ENCODE measurements at places on chromosomes 12 and 14.

DNA sequence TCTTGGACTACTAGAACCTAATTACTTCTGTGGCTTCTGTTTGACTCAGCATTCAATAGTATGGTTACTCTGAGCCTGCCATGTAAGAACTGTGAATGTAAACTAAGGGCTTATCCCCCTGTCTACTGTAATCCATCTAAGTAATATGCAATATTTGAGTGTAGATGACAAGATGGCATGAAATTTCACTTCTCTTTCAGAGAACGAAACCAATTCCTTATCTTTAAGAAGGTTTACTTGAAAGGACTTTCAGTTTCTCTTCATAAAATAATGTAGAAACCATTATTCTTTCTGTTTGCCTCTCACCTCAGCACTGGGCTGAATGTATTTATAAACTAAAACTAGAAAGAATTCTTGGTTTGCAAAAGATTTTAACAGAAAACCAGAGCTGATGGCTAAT is 60.4 kb upstream of the ARID2 start:
- DNase-seq = no peak

DNA sequence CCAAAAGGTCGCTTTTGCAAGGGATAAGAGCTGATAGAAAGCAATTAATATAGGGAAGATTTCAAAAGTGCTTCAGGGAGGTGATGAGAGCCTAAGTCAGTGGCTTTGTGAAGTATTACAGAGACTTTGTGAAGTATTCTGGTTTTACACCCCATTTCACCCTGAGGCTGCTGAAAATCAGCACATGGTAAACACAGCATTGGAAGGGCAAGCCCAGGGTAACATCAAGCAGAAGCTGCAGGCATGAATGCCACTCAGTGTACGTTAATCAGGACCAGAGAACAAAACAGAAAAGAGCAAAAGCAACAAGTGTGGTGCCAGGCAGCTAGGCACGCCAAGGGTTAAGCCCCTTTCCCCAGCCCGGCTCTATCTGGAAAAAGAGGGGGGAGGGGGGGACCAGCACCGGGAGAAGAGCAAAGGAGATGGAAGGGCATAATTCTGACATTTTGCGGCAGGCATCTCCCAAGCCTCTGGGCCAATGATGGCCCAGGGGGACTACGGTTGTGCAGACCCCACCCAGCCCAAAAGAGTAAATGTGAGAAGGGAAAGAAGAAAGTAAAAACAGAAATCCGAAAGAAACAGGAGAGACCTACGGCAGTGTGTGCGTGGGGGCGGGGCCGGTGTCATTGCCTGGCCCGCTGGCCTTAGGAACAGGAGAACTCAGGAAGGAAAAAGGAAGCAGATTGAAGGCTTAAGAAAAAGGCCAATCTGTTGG is 58.9 kb downstream of the DHRS2 start:
- peak; percentile 8 for DNase-seq

DNA sequence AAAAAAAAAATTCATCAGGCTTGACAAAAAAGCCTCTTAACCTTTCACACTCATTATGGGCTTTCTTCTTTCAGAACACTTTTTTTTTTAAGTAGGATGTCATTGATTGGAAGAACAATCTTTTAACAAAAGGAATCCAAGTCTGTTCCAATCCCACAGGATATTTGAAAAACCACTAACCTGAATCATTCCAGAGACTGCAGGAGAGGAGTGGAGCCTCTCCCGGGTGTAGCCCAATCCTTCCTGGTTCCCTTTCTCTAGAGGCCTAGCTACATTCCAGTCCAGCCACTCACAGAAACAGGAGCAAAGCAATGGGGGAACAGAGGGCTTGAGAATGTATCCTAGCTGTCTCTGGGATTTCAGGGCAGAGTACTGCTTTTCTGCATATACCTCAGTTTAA is 4.3 kb downstream of the MFAP5 start:
- no peak for DNase-seq

GRCh38 chr12:1836854-1837421 is 16.6 kb downstream of the LRTM2 start:
- DNase-seq = no peak

- no peak for DNase-seq
These were observed 103.6 kb downstream of the DAAM1 start for GRCh38 chr14:59292028-59292427.

- DNase-seq = peak; percentile 60
These were observed at the start of gene HIP1R for GRCh38 chr12:122834921-122835749. Gene HIP1R (plus strand): TSS chr12:122835457. CDS start chr12:122835551, 94 bp downstream.

DNA sequence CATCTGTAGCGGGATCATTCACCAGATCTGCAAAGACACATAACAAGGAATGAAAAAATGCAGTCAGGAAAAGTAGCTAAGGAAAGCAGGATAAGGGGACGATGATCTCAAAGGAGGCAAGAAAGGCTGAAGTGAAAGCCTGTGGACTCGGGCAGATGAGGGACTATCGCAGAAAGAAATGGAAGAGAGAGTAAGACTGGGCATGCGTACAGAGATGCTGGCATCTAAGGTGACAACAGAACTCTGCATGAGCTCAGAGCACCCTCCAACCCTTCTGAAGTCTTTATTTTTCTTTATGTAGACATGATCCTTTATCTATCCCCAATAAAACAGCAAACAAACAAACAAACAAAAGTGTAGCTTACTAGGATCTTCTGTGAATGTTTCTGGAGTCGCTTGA is 7.2 kb downstream of the MFAP5 start:
- no peak for DNase-seq

DNA sequence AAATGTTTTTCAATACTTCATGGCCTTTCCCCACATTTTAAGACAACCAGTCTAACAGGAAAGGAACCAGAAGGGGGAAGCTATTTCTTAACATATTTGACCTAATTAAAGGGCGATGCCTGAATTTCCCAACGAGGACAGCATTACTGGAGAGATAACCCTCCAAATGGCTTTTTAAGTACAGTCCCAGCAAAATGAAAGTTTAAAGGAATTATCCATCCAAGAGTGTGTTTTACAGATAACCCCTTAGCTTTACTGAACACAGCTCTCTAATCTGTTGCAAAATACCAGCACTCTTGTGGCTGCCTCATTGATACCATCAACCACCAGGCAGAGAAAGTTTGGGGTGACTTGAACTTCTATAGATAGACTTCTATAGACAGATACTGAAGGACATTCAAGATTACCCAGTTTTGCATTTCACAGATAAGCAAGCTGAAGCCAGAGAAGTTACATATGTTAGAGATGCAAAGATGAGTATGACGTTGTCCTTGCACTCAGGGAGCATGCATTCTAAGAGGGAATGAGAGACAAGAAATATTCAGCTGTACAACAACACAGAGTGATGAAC is 41.3 kb upstream of the DUSP6 start:
- DNase-seq = no peak

DNA sequence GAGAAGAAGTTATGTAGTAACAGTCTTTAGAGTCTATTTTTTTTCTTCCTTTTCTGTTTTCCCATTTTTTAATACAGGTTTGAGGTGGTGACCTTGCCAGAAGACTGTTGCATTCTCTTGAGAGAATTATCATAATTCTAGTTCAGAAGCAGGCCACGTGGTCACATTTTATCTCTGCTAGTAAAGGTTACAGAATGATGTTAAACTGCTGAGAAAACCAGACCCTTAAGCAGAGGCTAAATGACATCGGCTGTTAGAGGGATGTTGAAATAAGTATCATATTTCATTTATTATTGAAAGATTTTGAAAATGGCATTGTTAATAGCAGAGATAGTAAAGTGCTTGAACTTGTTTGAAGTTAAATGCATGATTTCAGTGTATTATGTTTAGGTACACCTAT is 49.2 kb downstream of the BRMS1L start:
- DNase-seq = no peak

- no peak for DNase-seq
These were observed 583 bp downstream of the DNAH10 start for GRCh38 chr12:123762715-123763052.

DNA sequence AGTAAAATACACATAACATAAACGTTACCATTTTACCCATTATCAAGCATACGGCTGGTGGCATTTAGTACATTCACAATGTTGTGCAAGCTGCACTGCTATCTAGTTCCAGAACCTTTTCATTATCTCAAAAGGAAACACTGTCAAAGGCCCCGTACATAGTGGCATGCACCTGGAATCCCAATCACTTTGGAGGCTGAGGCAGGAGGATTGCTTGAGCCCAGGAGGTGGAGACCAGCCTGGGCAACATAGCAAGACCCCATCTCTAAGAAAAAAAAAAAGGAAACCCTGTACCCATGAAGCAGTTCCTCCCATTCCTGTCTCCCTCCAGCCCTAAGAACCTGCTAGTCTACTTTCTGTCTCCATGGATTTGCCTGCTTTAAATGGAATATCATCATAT is 7.4 kb upstream of the HVCN1 start:
- DNase-seq = no peak

GRCh38 chr12:3117591-3118015 is 40.4 kb downstream of the TSPAN9 start:
- no peak for DNase-seq

GRCh38 chr12:19850346-19851065 is 411.2 kb downstream of the AEBP2 start:
- no peak for DNase-seq

GRCh38 chr12:27922531-27923139 is 49.9 kb downstream of the PTHLH start:
- no peak for DNase-seq

GRCh38 chr12:114430306-114430705 is 24.4 kb upstream of the TBX5 start:
- no peak for DNase-seq

- no peak for DNase-seq
These were observed 199.6 kb upstream of the OTX2 start for GRCh38 chr14:57009585-57010515.

- DNase-seq = no peak
These were observed 3.3 kb upstream of the TTC9 start for GRCh38 chr14:70638416-70638815.

DNA sequence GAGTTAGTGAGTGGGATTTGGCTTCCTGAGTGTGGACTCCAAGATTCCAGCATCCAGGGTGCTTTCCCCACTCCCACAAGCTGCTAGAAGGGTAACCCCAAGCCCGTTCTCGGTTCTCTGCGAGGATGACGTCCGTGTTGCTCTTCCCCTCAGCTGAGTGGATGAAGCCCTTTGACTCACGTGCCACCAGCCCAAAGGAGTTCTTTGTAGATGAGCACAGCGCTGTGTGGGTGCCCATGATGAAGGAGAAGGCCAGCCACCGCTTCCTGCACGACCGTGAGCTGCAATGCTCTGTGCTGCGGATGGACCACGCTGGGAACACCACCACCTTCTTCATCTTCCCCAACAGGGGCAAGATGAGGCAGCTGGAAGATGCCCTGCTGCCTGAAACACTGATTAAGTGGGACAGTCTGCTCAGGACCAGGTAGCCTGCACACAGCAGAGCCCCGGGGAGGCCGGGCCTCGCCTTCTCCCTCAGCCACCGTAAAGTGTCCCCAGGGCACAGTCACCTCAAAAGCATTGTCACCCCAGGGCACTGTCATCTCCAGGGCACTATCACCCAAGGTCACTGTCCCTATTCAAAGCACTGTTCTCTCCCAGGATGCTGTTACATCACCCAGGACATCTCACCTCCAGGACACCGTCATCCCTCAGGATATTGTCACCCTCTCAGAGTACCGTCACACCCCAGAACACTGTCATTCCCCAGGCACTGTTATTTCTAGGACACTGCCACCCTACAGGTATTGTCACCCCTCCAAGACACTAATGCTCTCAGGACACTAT is 31.3 kb downstream of the SERPINA3 start:
- DNase-seq = no peak

GRCh38 chr14:104864267-104865080 is 594 bp upstream of the CEP170B start:
- DNase-seq = peak; percentile 92

GRCh38 chr12:109510196-109510595 is 32.8 kb downstream of the UBE3B start:
- no peak for DNase-seq

DNA sequence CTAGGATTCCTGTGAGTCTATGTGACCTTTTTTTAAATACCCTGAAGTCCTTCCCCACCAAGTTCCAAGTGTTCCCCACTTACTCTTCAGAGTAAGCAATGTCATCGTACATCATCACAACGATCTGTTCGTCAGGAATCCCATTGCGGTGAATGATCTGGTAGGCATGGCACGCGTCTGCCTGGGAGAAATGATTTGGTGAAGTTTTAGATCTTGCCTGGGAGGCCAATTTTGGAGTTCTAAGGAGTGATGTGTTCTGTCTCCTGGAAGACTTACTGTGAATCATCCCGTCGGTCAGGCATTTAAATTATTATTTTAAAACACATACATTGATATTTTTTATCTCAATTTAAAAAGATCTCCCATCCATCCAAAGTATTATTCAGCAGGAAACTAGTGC is 29.8 kb downstream of the LGMN start:
- DNase-seq = no peak

- DNase-seq = no peak
These were observed 180.2 kb downstream of the ANO4 start for GRCh38 chr12:100974747-100975146.

GRCh38 chr12:75585330-75585729 is 73.9 kb upstream of the KRR1 start:
- no peak for DNase-seq

GRCh38 chr12:67338426-67338825 is 69.3 kb downstream of the CAND1 start:
- no peak for DNase-seq

GRCh38 chr12:13788626-13789025 is 192.8 kb downstream of the GRIN2B start:
- DNase-seq = no peak

DNA sequence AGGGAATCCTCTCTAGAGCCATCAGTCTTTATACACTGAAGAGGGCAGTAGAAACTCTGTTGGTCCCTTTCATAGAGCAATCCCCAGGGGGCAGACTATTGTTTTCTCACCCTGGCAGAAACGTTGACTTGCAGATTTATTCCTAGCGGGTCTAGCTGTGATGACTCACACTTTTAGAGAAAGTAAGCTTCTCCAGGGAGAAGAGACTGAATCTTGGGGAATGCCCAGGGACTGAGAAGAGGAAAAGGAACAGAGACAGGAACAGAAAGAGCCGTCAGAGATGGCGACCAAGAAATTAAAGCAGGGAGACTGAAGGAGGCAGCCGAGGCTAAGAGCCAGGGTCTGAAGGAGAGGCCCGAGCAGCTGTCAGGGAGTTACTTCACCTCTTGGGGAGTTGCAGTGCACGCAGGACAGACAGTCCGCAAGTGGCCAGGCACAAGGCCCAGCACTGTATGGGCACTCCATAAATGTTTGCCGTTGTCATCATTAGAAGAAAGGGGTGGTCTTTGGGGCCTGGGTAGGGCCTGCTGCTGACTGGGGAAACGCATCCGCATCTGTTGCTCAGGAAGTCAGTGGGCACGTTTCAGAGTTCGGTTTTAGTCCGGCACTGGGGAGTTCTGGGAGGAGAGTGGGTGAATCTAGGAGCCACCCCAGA is 13.0 kb downstream of the PLEKHG6 start:
- DNase-seq = peak; percentile 70

GRCh38 chr12:48862760-48863159 is 2.9 kb downstream of the RND1 start:
- no peak for DNase-seq

DNA sequence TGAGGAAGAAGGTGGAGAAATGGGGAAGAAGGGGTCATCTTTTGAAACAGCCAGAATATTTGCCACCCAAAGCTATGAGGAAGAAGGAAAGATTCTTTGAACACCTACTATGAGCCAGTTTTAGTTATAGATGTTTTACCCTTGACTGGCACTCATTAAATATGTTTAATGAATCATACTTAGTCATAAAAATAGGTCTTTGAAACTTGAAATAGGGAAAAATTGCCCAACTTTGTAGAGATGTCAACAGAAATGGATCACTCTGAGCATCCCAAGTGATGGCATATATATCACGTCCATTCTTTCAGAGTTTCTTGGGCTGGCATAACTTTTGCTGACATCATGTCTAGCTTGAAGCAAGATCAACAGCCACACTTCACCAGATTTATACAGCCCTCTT is 263.5 kb downstream of the RPAP3 start:
- no peak for DNase-seq

All from Caco-2 (cell line).